ENCODE measurements at places on chromosomes 16 and 17. TPM values are rescaled to one million over a fixed set of nuclear protein-coding genes. Genes with fewer than 3 reads are reported as not detected.
A peak's percentile ranks its signal among the peaks of the same experiment; 100 is the strongest.

DNA sequence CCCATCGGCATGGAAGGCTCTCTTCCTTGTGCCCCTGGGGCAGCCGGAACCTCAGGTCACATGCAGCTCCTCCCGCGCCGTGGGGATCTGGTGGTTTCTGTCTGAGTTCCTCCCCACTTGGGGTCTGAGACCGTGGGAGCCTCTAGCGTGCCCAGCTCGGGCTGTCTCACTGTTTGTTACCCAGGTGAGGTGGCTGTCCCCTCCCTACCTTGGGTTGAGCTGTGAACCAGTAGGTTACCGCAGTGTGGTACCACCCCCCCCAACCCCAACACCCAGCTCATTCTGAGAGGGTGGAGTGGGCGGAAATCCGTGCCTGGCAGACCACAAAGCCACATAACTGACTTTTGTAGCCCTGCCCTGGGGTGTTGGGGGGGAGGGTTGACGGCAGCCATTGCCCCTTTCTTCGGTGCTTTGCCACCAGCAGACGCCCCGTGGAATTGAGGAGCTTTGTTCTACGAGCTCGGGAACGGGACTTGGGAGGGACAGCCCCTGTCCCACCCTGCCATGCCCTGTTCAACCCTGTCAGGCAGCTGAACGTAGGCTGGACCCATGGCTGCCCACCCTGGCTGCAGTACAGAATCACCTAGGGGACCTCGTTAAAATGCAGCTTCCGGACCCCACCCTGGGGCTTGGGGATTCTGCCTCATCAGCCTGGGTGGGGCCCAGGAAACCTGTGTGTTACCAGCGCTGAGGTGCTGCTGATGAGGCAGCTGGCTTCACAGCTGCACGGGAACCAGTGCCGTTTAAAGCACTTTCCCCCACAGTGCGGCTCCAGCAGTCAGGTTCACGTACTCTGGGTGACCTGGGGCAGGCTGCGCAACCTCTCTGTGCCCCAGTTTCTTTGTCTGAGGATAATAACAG, 18.5 kb downstream of the RAP1GAP2 start:
- peak; percentile 53 for DNase-seq

- peak; percentile 57 for DNase-seq
Observed at GRCh38 chr17:40320756-40321523, 12.0 kb downstream of the RARA start.

Gene MMP15
- total RNA-seq, result 105 TPM

DNA sequence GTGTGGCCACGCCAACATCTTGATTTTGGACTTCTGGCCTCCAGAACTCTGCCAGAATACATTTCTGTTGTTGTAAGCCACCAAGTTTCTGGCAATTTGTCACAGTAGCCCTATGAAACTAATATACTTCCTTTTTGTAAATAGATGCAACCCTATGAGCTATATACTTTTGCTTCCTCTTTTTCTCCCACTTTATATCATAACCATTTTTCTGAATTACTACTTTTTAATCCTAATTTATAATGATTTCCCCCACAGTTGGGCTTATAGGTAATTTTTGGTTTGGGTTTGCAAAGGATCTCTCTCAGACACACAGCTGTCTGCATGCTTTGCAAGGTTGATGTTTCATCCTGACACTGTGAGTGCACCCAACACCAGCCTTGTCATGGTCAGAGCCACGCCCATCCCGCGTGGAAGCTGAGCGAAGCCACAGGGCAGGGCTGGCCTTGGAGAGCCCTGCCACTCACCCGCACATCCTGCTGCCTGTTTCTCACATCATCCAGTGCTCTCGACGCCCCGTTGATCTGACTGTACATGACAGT, 5.8 kb downstream of the TRIM25 start:
- DNase-seq, result no peak

DNA sequence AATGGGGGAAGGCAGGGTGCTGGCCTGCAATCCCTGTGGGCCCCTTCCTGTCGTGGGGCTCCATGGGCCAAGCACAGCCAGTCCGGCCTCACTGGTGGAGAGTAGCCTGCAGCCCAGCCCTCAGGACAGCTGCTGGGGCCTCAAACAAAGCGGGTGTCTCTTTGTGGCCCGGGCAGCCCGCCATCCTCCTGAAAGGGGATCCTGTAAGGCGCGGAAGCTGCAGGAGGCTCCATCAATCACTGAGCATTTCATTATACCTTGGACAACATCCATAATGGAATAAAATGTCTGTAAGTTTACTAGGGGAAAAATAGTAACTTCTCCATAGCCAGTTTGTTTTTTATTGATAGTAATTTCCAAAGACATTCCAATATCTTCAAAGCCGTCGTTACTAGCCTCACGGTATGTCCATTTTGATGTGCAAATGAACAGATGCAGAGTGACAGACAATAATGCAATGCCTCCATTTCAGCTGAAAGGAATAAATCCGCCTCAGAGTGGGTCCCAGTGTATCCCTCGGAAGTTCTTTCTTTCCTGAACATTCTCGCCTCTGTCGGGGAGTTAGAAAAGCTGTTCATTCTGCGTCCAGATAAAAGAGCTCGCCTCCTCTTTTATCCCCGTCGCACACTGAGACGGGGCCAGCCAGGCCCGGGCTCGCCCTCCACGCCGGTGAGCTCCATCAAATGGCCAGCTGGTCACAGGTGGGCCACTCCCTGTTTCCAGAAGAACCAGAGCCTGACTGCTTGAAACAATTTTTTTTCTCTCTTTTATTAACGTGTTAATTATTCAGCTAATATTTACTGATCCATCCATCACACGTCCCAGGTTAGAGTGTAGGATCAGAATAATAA, 14.4 kb downstream of the WSCD1 start:
- DNase-seq, result no peak

DNA sequence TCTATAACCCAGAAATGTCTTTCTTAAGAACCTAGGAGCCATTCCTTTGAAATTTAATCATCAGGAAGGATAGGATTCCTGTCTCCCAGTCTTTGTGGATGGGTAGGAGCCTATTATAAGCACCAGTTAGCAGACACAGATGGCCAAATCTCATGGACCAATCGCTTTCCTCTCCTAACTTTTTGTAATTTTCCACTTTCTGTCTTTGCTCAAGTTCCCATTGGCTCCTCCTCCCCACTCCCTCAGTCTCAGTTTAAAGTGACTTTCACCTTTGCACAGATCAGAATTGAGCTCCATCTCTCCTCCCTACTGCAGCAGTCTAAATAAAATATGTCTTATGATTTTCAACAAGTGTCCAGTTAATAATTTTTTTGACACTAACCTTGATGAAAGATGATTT, 192.3 kb downstream of the HS3ST3A1 start:
- DNase-seq, result no peak

Gene TBC1D3K
- not detected for total RNA-seq

- DNase-seq, result peak; percentile 73
Observed at GRCh38 chr16:62711797-62712196, 675.6 kb upstream of the CDH8 start.

Gene C1QTNF8
- total RNA-seq, result 0.15 TPM

Gene SLC6A2
- 1.2 TPM for total RNA-seq

DNA sequence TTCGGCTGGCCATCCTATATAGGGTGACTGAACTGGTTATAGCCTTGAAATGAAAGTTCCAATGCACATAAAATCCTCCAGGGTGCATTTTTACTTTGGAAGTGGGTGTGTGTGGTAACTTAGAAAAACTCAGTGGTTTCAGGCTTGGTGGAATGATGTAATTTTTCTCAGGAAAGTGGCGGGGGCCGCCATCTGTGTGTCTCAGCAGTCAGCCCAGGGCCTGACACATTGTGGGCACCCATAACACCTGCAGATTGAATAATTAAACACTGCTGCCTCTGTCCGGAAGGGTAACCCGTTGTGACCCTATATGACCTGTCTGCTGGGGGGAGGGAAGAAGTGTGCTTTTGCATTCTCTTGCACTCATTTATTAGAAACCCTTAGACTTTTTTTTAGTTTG, 2.2 kb upstream of the PDP2 start:
- no peak for DNase-seq

- no peak for DNase-seq
Observed at GRCh38 chr17:77212081-77212832, 71.5 kb downstream of the SEC14L1 start.

Gene KRTAP9-4
- not detected for total RNA-seq

GRCh38 chr17:76700270-76700616, 10.5 kb downstream of the MXRA7 start:
- no peak for DNase-seq

DNA sequence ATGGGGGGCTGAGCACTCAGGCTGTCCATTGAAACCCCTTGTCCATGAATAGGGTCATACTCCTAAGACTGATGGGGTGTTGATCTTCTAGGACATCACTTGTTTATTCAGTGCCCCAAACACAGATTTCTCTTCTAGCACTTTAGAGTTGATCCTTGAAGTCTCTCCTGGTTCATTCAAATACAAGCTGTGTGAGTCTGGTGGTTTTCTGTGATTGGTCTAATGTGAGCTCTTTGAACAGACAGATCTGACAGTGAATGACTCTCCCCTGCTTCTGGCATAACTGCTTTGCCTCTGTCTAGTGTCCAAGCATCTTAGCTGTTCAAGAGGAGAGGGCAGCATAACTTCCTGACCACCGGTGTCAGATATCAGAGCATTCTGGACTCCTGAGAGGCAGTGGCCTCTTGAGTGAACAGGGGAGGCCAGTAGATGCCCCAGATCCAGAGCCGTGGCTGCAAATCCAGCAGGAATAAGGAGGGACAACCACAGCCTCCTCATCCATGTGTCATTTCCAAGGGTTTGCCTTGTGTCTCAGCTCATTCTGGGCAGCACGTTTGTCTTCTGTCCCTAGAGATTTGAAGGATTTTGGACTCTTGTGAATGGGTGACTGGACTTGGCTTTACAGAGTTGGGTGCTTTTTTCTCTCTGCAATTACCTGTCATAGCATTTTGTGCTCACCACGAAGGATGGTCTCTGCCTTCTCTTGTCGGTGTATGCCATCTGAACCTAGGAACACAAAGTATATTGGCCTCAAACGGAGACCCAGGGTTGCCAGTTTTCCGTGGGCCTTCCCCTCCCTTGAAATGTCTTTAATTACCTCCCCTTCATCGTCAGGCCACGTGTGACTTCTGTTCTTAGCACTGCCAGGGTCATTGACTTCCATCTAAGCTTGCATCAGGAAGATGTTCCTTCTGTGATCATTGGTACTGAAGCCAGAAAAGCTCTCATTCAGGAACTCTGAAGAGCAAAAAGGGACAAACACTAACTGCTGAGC, 13.9 kb upstream of the CLEC18C start:
- DNase-seq, result no peak

Gene HIC1
- total RNA-seq, result 0.31 TPM

- no peak for DNase-seq
Observed at GRCh38 chr16:11264155-11264832, 4.8 kb downstream of the TNP2 start.

Gene DYNLRB2
- total RNA-seq, result 0.87 TPM

- DNase-seq, result no peak
Observed at GRCh38 chr17:38569701-38570512, 35.8 kb downstream of the SRCIN1 start.

- no peak for DNase-seq
Observed at GRCh38 chr17:39569126-39569525, 38.6 kb downstream of the NEUROD2 start.

- DNase-seq, result no peak
Observed at GRCh38 chr17:12316021-12316420, 295.3 kb downstream of the MAP2K4 start.

Gene EFNB3
- total RNA-seq, result 14.1 TPM

DNA sequence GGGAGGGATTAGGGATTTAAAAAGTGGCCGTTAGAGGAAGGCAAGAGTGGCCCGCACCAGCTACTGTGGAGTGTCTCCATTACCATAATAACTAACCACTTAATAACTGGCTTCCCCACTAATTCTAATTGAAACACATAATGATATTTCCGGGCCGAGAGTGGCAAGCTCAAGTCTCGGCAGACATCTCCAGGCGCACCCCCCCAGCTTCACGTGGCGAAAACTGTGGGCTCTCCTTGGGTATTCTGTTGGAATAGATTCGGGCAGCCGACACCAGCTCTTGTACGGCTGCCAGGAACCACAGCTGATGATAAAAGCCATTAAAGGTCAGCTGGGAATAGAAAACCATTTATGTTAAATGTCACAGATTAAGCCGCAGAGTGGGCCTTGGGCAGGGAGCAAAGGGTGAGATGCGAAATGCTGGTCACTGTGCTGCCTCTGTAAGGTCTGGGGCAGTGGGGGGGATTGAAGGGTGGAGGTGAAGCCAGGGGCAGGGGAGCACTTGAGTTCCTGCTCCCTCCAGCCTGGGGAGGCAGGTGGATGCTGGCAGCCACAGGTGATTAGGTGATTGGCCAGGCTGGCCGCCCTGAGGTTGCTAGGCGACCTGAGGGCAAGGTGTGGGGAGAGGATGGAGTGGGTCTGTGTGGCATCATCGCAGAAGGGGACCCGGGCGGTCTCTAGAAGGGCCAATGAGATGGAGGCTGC, 115.6 kb upstream of the SDK2 start:
- no peak for DNase-seq

Gene CTRB1
- total RNA-seq, result not detected

Measured in endodermal cell (in vitro differentiated cells).